ENCODE measurements at places on chromosomes 7 and 10.

- DNase-seq: no peak
Observed at GRCh38 chr10:6364893-6365292, 162.2 kb downstream of the PFKFB3 start.

- DNase-seq: no peak
Observed at GRCh38 chr7:65449505-65449852, 75.8 kb downstream of the ZNF92 start.

DNA sequence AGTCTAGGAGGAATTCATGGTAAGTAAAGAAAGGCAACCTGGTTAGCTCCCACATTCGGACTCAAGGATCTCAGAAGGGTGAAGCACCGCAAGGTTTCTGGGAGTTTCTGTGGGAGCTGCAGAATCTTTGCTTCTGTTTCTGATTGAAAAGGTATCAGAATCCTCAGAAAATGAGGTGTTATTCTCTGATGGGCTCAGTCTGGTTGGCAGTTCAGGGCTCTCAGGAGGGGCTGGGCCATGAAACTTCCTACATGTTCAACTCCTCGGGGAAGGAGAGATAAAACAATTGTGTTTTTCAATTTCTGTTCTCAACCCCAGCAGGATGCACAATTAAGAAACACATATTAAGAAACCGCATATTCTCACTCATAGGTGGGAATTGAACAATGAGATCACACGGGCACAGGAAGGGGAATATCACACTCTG is 9.1 kb downstream of the OR2A7 start:
- DNase-seq: no peak

- no peak for DNase-seq
Observed at GRCh38 chr10:62972103-62972502, 155.9 kb upstream of the EGR2 start.

- DNase-seq: no peak
Observed at GRCh38 chr7:130329681-130330080, 14.9 kb upstream of the CPA5 start.

GRCh38 chr10:79947083-79947415 is 1.9 kb downstream of the SFTPD start:
- DNase-seq: no peak

GRCh38 chr10:112562122-112562521 is 115.1 kb downstream of the VTI1A start:
- DNase-seq: no peak

DNA sequence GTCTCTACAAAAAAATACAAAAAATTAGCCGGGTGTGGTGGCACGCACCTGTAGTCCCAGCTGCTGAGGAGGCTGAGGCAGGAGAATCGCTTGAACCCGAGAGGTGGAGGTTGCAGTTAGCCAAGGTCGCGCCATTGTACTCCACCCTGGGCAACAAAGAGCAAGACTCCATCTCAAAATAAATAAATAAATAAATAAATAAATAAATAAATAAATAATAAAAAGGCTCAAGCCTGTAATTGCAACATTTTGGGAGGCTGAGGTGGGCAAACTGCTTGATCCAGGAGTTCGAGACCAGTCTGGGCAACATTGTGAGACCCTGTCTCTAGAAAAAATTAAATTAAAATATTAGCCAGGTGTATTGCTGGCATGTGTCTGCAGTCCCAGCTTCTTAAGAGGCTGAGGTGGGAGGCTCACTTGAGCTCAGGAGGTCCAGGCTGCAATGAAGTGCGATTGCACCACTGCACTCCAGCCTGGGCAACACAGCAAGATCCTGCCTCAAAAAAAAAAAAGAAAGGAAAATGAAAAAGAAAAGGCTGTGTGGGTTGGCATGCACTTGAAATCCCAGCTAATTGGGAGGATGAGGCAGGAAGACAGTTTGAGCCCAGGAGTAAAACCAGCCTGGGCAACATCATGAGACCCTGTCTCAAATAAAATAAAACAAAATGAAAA is 27.6 kb upstream of the SRGN start:
- DNase-seq: no peak

GRCh38 chr7:151676759-151677158 is 157.1 kb upstream of the RHEB start:
- no peak for DNase-seq

DNA sequence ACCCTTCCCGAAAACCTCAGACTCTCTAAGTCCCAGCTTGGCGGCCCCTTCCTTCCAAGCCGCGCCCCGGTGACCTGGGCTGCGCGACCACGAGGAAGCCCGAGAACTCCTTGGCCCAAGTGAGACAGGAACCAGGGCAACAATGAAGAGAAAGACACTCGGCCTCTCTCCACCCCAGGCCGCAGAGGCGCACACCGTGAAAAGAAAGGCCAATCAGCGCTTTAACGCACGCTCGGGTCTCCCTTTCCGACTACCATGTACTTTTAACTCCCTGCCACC is 166.4 kb upstream of the PPP1R3A start:
- DNase-seq: no peak

DNA sequence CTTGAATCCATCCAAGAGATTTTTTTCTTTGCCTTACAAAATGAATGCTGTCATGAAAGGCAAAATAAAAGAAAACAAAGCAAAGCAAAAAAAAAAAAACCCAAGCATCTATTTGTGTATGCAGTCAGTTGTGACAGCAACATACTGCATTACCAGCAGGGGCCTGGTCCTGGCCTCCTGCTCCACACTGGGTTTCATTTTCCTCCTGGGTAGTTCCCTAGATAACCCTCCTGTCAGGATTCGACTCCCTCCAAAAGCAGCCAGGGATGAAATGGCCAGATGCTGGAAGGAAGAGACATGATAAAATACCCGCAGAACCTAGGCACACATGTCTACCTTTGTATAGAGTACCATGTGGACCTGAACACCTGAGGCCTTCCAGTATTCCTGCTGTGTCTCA is 148.6 kb downstream of the NRCAM start:
- DNase-seq: no peak

GRCh38 chr7:2680792-2681490 is 7.1 kb upstream of the AMZ1 start:
- no peak for DNase-seq

DNA sequence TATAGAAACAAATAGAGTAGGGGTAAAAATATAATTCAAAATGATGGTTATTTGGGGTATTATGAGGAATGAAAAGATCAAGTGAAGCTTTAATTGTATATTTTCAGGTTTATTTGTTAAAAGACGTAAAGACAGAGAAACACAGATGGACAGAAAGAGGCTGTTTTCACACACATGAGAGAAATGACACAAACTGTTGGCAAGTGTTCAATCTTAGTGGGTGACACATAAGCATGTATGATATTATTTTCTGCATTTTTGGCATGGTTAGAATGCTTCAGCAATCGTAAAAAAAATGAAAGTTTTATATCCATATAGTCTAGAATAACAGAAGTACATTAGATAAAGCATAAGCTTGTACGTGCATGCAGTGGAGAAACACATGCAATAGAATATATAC is 464.4 kb upstream of the AKR1E2 start:
- DNase-seq: no peak

DNA sequence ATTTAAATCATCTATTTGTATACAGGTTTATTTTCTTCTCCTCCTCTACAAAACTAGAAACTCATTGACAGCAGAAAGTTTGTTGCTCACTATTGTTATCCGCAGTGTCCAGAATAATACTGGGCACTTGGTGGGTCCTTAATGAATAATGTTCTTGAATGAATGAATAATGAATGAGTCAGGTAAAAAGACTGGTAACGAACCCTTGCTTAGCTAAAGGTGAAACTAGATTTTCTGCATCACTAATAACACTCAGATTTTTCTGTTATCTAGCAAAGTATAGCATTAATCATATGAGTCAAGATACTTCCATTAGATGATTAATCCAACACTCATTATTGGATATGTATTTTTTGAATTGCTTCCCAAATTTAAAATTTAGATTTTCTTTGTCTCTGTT is 953.2 kb downstream of the SORCS3 start:
- no peak for DNase-seq

DNA sequence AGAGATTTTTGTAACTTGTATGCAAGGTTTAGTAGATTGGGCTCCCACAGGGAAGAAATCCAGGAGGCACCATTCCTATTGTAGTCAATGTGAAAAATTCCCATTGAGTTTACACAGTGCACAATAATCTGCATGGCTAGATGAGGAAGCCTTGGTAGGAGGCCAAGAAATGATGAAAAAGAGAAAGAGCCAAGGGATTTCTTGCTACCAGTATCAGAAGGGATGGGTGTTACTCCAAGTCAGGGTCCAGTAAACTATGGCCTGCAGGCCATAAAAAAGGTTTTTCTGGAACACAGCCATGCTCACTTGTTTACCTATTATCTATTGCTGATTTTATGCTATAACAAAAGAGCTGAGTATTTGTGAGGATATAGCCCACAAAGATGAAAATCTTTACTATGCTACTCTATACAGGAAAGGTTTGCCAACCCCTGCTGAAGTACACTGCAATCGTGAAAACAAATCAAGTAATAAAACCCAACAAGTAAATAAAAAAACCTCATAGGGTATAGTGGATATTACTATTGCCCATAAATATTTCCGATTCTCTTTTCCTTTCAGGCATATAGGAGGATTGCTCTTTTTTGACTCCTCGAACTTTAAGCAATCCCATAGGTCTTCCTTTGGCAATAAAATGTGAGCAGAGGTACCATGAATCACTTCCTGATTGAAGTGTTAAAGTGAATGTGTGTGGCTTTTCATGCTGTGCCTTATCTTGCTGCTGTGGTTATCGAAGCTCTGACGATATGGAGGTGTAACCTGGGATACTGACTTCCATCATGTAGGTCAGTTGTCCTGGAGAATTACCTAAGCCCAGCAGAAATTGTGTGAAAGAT is 256.3 kb upstream of the MAGI2 start:
- peak; percentile 12 for DNase-seq

DNA sequence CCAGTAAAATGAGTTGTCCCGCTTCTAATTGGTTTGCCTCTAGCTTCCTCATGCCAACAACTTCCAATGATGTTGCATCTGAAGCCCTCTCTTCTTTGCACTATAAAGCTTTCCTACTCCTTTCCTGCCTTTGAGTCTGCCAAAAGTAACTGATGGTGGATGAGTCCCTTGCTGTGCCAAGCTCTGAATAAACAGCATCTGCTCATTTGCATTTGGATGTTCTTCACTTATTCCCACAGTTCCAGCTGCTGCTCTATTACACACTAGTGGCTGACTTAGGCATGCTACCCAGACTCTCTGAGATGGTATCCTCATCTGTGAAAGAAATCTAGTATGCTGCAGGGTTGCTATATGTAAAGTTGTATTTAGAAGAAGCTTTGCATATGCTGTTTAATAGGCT is 24.9 kb downstream of the SFR1 start:
- no peak for DNase-seq

GRCh38 chr7:109879287-109879828 is 1211.6 kb upstream of the LRRN3 start:
- no peak for DNase-seq

- no peak for DNase-seq
Observed at GRCh38 chr7:155864271-155864985, 52.2 kb upstream of the SHH start.

DNA sequence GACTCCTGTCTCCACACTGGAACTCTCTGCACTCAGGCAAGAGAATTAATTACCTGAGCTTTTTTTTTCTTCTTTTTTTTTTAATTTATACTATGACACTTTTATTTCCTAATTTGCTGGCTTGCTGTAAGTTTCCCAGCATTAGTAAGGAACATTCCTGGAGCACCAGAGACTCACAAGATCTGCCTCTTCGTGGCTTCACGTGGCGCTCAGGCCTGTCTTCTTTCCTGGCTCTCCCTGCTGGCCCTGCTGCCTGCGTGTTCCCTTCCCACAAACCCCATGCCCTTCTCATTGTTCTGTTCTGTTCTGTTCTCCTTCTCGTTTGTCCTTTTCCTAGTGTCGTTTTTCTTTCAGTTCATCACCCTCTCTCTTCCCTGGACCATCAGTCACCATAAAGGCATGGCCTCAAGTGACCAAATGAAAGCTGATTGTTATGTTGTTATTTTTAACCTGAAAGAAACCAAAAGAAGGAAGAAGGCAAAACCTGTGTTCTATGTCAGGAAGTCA is 591.6 kb upstream of the PFKP start:
- DNase-seq: no peak

- DNase-seq: no peak
Observed at GRCh38 chr10:24694086-24694485, 29.6 kb downstream of the ARHGAP21 start.

GRCh38 chr10:135132-135600 is at the start of gene ZMYND11:
ZMYND11 (plus strand) TSS chr10:135455; CDS start chr10:180013, 44,558 bp downstream.
- no peak for DNase-seq

GRCh38 chr7:132290021-132290420 is 286.2 kb downstream of the PLXNA4 start:
- DNase-seq: no peak

- DNase-seq: no peak
Observed at GRCh38 chr7:64887756-64888508, 15.1 kb upstream of the ZNF273 start.

- DNase-seq: no peak
Observed at GRCh38 chr7:3461923-3462322, 160.9 kb downstream of the SDK1 start.

DNA sequence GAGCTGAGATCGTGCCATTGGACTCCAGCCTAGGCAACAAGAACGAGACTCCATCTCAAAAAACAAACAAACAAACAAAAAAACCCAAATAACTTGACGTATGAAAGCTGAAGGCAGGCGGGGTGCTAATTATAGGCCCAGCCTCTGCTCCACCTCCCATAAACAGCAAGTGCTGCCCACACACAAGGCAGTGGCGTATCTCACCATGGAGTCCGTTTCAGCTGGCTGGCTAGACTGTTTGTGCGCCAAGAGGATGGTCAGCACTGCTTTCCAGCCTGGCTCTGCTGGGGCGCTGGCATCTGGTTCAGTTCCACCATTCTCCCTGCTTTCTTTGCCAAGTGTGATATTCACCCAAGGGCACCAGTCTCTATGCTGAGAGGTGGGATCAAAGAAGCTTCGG is 29.1 kb downstream of the ZC3HC1 start:
- DNase-seq: no peak

- DNase-seq: no peak
Observed at GRCh38 chr7:150435390-150436073, 14.9 kb upstream of the GIMAP8 start.

Measured in epithelial cell of prostate (primary cell).